Fibroblast of gingiva (primary cell): ENCODE measurements at places on chromosomes 16 and 17.

GRCh38 chr16:59181821-59182420 is 447.8 kb upstream of the GOT2 start:
- no peak for DNase-seq

- no peak for DNase-seq
Observed at GRCh38 chr17:34892461-34893249, 68.6 kb downstream of the CCT6B start.

- peak; percentile 39 for DNase-seq
Observed at GRCh38 chr17:42531455-42532354, 4.3 kb upstream of the NAGLU start.

DNA sequence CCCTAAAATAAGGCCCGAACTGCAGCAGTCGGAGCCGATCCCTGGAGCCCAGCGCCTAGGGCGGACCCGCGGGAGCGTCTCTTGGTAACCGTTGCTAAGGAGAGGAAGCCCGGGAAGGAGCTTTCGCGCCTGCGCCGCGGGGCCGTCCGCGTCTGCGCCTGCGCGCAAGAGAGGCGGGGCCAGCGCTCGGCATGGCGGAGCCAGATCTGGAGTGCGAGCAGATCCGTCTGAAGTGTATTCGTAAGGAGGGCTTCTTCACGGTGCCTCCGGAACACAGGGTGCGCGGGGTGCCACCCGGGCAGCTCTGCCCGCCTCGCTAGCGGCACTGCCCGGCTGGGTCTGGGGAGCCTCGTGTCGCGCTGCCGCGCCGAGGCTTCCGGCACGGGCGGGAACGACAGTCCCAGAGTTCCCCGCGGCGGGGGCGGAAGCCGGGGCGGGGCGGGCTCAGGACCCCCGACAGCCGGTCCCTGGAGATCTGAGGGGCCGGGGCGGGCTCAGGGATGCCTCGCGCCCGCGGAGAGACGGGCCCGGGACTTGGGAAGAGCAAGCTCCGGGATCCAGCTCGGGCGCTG is at the start of gene CDK10:
TSS of gene CDK10 (plus strand) at position 170 of the 572 bp plus-strand sequence. CDS start at position 192, 22 bp downstream.
- DNase-seq: peak; percentile 72

DNA sequence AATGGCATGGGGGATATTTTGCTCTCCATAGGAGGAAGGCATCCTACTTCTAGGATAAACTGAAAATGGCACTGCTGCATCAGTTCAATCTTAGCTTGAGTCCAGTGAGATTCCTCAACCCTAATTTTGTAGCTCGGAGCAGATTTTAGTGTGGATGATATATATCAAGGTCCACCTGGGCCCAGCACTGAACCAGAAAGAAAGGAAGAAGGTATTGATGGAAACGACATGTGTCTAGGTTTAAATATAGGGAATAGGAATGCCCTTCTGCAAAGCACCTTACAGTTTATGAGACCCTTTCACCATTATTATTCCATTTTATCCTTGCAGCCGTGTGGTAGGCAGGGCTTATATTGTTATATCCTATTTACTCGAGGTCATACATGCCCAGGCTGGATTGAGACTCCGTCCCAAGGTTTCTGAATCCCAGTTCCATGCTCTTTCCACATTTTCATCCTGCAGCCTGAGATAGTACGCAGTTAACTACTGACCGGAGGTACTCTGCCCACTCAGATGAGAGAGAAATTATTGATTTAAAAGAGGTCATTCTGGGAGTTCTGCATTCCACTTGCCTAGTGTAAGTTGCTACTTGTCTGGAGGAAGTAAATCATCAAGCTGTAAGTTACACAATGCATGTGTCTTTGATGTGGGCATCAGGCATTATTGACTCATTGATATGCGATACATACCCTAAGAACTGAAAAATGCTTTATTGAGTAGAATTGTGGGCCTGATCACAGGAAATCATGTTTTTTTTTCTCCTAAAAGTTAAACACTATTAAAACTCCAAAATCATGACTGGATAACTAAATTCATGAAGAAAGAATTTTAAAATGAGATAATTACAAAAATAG is 10.1 kb downstream of the KRT39 start:
- peak; percentile 76 for DNase-seq

DNA sequence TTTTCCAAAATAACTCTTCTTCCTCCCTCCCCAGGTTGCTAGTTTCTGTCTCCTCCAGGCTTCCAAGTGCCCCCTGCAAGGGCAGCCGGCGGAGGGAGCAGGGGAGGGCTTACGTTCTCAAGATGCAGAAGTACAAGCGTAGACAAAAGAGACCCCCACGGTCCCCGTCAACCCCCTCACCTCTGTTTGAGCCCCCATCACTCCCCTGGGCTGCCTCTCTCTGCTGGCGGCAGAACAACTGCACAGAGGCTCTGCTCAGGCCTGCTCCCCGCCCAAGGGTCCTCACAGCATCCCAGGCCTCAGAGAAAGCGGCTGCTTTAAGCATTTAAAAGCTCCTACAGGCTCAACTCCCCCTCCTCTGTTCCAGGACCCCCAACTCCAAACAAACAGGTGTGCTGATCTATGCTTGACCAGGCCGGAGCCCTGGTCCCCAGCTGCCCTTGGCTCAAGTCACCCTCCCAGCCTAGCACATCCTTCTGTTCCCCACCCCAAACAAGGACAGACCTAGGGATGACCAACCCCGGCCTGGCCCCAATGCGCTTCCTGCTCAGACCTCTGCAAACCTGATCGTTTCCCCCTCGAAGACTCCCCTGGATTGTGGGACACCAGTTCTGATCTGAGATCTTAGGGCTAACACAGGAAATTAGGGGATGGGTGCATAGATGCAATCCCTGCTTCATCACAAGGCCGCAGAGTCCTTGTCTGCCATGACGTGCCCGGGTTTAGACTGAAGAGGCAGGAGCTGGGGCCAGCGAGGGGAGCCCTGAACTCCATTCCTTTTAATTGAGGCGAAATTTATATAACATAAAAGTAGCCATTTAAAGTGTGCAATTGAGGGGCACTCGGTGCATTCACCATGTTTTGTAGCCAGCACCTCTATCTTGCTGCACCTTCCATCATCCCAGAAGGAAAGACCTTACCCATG is 17.2 kb upstream of the RBFOX3 start:
- DNase-seq: no peak

DNA sequence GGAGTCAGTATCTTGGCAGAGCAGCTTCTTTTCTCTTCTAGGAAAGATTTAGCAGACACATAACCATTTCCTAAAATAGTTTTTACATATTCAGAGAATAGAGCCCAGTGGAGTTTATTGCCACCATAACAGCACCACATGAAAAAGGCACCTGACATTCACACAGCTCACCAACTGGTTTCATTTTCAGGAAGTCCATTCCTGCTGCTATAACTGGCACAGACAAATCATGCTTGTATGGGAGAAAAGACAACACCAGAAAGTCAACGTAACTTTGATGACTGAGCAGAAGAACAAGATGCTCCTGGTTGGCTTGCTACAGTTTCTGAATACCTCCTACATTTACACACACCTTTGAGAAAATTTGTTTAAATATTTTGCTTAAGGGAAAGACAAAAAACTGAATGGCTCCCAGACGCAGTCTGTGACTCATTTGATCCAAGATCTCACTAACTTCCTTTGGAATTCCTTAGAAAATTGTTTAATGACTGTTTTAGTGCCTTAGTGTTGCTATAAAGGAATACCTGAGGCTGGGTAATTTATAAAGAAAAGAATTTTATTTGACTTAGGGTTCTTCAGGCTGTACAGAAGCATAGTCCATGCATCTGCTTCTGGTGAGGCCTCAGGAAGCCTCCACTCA is 1380.6 kb downstream of the CDH8 start:
- no peak for DNase-seq

DNA sequence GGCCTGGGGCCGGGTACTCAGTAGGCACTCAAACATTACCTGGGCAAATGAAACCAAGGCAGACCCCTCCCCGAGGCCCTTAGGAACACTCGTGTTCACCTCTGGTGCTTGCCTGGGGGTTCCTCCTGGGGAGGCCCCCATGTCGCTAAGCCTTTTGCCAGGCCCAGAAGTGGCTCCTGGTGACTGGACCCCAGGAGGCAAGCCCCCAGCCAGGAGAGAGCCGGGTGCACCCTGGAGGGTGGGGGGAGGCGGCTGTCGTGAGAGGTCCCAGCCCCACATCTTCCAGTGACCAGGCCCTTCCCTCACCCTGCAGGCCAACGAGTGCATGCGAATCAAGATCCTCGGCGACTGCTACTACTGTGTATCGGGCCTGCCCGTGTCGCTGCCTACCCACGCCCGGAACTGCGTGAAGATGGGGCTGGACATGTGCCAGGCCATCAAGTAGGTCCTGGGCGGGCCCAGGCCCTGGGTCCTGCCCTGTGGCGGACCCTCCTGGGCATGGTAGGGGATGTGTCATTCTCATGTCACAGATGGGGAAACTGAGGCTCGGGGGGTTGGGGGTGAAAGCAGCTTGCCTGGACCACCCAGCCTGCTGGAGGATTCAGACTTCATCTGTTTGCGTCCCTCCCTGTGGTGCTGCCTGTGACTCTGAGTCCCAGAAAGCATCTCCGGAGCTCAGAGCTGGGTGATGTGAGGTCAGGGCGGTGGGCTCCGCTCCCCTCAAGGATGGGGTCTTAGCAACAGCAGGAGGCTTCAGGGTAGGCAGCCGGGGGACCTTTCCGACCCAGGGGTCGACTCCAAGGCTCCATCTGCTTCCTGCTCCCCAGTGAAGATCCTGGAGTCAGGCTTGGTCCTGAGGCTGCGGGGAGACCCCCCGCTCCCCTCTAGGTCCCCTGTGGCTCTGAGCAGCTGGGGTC is 32.5 kb downstream of the ADCY7 start:
- no peak for DNase-seq

DNA sequence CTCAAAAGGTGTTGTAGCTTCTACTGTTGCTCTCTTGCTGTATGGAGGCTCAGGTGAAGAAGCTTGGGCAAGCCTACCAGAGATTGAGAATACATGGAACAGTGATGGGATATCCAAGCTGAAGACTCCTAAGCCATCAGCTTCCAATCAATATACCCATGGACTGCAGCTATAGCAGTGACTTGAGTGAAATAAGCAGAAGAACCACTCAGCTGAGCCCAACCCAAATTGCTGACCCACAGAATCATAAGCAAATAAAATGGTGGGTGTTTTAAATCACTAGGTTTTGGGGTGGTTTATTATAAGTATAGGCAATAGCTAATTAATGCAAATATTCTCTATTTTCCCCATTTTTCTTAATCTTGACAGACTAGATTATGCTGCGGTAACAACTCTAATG is 147.7 kb upstream of the SALL1 start:
- no peak for DNase-seq

DNA sequence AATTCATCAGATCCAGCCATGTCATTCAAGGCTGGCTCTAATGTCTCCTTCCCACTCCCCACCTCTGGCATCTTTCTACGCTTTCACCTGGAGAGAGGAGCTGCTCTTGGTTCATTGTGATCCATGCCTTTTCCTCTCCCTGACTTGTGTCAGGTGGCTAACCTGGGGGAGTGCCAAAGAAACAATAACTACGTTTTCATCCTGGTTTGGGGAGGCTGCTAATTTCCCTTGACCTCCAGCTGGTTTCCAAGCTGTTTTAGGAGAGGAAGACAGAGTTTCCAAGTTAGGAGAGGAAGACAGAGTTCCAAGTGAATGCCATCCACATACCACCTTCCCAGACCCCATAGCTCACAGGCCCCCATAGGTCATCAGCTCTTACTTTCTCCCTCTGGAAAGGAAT is 40.0 kb upstream of the HLF start:
- no peak for DNase-seq

DNA sequence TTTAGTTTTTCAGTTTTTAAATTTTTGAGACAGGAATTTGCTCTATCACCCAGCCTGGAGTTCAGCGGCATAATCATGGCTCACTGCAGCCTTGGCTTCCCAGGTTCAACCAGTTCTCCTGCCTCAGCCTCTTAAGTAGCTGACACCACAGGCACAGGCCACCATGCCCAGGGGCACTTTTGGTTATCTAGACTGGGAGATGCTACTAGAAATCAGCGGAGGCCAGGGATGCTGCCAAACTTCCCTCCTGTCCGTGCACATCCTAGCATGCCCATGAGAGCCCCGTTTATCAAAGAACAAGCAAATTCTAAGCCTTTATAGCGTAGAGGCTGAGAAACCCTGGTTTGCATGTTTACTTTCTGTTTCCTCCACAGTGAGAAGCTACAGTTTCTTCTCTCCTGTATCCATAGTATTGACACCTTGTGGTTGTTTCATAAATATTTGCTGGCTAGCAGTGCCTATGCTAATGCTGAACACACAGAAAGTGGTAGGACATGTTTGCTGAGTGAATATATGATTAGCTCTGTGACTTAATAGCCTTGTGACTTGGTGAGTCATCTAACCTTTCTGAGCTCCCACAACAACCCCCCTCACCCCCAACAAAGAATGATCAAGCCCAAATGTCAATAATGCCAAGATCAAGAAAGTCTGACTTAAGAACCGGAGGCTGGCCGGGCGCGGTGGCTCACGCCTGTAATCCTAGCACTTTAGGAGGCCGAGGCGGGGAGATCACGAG is 39.2 kb upstream of the MAF start:
- no peak for DNase-seq

DNA sequence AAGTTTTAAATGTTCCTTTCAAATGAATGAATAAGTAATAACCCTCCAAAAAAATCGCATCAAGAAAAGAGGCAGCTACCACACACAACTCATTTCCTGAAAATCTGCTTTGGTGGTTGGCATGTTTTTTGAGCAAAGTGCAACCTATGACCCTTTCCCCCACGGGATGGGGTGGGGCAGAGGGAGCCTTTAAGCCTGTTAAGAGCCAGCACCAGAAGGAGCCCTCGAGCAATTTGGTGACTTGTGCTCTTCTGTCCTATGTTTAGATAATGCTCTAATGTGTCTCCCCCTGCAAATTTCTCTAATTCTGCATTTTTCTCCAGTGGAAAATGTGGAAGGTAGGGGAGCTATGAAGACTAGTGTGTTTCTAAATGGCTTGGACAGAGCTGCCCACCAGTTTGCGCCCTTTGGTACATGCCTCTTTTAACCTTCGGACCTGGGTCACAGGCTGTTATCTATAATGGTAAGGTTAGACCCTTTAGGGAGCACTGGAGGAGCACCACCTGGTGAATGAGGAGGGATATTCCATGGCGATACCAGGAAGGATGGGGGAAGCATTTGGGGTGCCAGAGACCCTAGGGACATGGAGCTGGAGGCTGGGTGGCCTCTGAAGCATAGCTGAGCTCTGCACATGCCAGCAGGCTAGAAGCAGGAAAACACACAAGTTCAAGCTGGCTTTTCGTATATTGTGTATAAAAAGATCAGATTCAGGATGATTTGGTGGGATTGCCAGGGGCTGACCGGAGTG is 1.6 kb downstream of the PYCARD start:
- peak; percentile 48 for DNase-seq
